WTC11 (cell line): ENCODE measurements at places on chromosomes 12 and 14.

DNA sequence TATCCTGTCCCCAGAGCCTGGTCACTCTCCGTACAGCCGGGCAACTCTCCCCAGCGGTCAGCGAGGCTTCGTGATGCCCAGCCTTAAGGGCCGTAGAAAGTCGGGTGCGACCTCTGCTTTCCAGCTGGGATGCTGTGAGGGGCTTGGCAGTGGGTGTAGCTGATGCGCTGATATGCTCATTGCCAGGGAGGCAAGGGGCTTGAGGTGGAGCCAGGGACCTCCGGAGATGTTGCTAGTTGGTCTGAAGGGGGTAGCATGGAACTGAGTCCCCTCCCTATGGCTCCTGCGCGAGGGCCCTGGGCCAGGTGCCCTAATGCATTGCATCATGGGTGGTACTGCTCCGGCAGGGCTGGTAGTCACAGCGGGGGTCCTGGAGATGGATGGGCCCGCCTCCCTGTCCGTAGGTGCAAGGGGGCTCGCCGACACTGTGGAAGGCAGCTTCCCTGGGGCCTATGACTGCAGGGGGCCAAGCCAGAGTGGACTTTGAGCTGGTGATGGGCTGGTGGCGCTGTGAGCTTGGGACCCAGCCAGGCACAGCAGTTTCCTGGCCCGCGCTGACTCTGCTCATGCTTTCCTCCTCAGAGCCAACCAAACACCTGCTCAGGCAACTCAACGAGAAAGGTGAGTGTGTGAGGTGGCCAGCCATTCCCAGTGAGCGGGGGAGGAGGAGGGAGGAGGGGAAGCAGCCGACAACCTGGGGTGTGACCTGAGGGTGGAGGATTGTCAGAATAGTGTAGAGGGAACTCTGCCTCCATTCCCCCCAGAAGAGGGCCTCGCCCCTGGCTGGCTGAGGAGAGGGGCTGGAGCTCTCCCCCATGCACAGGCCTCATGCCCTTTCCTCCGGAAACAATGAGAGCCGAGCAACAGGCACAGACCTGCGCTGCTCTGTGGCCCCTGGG is 32.3 kb downstream of the PLEKHG3 start:
- DNase-seq, result peak; percentile 46

GRCh38 chr14:32938719-32939253 is at the start of gene NPAS3:
NPAS3 (plus strand) TSS chr14:32938879.
- DNase-seq, result no peak

DNA sequence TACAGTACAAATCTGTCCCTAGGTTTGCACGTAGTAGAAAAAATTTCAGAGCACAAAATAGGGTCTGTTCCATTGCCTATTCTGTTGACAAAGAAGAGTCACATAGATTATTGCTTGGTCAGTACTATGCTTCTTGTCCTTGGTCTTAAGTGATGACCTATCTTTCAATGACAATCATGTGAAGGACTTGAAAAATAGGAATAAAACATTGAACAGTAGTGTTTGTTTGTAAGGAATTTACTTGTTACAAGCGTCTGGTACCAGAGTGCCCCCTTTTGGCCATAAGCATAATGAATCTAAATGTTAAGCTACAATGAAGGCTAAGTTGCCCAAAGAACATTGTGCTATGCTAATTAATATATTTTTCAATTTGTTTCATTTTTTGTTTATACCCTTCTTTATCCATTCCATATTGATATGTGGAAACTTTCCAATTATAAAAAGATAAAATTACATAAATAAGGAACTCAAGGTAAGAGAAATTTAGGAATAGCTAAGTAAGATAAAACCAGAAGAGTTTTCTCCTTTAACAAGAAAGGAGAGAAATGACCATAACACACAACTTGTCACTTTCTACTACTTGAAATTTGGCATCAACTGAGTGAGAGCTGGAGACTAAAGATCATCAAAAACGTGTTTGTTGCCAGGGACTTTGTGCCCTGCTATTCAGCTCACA is 204.7 kb downstream of the EPS8 start:
- no peak for DNase-seq

- no peak for DNase-seq
These were observed 13.9 kb downstream of the CAPZA3 start for GRCh38 chr12:18751866-18752265.

- no peak for DNase-seq
These were observed 124.1 kb downstream of the SSPN start for GRCh38 chr12:26319511-26319910.

DNA sequence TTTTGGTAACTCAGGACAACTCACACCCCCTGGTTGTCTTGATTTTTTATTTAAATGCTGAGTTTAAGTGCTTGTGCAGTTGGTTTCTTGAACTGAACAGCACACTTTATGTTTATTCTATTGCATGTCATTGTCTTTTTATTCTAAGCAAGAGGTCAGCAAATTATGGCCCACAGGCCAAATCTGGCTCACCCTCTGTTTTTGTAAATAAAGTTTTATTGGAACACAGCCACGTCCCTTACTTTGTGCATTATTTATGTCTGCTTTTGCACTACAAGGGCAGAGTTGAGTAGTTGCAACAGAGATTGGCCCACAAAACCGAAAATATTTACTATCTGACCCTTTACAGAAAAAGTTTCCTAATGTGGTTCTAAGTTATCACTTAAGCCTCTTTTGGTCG is 52.3 kb downstream of the SUDS3 start:
- no peak for DNase-seq

DNA sequence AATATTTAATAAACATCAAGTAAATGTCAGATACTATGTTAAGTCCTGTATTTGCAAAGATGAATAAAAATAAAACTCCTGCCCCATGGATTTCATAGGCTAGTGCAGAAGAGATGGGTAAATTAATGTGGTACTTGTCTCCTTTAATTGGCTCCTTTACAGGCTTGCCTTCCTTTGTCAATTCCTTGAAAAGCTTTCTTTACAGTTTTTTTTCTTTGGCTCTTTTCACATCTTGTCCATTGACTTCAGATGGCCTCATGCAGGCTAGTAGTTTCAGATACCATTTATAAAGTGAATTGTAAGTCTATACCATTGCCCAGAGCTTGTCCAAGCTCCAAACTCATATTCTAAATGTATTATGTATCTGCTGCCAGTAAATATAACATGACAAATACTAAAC is 128.7 kb upstream of the GARIN2 start:
- no peak for DNase-seq

- DNase-seq, result no peak
These were observed 11.8 kb downstream of the CCDC92 start for GRCh38 chr12:123960856-123961255.

DNA sequence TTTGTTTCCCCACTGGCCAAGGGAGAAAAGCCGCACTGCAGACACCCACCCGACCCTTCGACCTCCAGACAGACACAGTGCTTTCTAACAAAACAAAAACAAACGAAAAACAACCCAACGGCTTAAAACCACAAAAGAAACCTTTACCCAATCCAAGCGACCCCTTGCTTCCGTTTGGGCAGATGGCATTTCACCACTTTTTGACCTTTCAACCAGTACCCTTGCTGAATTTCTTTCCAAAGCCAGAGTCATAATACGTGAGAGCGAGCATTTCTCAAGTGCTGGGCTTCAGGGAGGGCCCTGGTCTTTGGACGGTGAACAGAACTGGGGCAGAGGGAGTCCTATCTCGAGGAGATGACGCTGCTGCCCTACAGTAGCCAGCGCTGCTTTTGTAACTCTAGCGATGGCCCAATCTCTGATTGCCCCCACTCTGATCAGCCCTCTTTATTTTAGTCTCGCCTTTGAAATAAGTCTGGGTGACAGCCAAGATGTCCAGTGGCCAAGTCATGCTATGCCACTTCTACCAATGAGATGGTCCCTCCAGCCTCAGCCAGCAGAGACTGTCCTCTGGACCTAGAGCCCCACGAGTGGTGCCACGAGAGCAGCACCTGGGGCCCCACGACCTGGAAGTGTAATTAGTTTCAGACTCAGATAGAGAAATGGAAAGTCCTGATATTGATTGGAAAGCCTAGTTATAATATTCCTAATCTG is 21.9 kb upstream of the ADIPOR2 start:
- DNase-seq, result no peak

GRCh38 chr14:64992328-64992885 is 5.7 kb downstream of the FNTB start:
- no peak for DNase-seq

- no peak for DNase-seq
These were observed 40.5 kb downstream of the DIO3 start for GRCh38 chr14:101601606-101602465.

GRCh38 chr12:22101749-22102243 is 55.8 kb downstream of the CMAS start:
- no peak for DNase-seq

GRCh38 chr14:79294499-79294898 is 916.8 kb downstream of the DIO2 start:
- DNase-seq, result no peak

DNA sequence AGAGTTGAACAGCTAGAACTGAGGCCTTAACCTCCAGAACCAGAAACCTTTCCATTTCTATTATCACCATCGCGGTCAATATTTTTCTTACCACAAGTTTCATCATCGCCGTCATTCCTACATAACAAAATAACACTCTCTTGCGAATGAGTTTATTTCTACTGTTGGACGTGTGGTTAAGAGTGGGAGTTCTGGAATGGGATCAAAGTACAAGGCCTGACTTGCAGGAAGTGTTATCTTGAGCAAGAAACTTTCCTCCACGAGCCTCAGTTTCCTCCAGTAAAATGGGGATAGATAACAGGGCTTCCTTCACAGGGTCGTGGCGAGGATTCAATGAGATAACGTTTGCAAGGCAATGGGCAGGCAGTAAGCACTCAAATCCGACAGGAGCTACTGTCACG is 652 bp downstream of the SART3 start:
- no peak for DNase-seq

DNA sequence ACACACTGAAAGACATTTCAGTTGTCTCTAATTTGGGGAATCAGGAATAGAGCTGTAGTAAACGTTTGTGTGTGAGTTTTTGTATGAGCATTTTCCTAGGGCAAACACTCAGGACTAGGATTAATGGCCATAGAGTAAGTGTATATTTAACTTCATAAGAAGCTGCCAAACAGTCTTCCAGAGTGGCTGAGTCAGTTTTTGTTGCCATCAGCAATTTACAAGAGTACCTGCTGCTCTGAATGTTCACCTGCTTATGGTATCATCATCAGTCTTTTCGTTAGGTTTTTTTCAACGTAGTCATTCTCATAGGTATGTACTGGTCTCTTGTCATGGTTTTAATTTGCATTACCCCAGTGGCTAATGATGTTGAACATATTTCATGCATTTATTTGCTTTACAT is 30.6 kb upstream of the TRHDE start:
- DNase-seq, result no peak

DNA sequence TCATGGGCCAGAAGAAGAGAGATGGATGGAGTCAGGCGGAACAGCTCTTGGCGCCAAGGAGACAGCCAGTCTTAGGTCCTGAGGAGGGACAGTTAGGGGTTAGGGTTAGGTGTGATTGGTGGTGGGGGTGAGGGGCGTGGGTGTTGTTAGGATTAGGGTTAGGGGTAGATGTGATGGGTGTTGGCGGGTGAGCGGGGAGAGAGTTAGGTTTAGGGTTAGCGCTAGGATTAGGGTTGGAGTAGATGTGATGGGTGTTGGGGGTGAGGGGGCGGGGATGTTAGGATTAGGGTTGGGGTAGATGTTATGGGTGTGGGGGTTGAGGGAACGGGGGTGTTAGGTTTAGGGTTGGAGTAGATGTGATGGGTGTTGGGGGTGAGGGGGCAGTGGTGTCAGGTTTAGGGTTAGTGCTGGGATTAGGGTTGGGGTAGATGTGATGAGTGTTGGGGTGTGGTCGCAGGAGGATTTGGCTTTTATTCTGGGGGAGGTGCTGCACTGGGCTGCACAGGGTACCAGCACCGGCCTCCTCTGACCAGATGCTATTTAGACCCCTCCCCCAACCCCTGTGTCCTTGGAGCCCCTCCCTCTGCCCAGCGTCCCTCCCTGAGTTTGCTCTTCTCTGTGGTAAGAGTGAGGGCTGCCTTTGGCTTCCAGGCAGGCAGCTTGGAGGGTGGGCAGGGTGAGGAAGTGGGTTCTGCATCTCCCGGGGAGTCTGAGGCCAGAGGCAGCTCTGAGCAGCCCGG is 35.6 kb upstream of the FBRSL1 start:
- DNase-seq, result no peak
